ENCODE measurements at places on chromosomes 4 and X.

DNA sequence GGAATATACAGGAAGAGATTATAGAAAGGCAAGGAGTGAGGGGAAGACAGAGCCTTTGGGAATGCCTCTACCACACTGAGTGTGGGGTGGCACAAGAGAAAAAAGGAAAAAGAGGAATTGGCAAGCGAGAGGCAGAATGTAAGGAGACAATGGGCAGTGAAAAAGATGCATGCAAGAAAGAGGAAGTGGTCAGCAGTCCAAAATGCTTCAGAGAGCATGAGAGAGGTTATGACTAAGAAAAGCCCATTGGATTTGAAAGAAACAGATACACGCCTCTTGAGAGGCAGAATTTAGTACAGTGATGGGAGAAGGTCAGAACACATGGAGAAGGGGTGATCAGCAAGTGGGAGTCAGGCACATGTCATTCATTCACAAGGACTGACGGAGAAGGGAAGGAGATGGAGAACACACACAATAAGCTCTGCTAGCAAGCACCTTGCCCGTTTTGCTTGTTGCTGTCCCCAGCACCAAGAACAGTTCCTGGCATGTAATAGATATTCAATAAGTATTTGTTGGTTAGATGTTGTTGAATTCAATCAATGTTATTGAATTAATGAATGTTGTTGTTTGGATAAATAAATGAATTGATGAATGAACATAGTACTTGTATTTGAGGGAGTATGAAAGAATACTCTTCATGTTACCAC is 6.3 kb downstream of the DCHS2 start:
- DNase-seq = no peak

DNA sequence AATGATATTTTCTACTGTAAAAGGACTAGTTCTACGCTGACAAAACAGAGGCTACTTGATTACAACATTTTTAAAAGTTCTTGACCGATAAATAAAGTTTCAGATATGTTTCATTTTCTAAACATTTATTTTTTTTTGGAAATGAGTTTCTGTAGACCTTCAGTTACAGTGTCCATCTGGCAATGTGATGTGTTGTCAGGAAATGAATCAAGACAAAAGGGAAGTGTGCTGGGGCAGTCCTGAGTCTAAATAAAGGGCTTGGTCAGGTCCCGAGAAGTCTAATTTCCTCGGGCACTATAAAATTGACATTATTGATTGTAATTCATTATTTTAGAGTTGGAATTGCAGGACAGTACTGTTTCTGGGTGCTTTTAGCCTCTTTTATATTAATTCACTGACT is 57.0 kb upstream of the FTHL17 start:
- DNase-seq = no peak

- DNase-seq = no peak
Observed at GRCh38 chrX:110569506-110569905, 210.9 kb downstream of the RTL9 start.

DNA sequence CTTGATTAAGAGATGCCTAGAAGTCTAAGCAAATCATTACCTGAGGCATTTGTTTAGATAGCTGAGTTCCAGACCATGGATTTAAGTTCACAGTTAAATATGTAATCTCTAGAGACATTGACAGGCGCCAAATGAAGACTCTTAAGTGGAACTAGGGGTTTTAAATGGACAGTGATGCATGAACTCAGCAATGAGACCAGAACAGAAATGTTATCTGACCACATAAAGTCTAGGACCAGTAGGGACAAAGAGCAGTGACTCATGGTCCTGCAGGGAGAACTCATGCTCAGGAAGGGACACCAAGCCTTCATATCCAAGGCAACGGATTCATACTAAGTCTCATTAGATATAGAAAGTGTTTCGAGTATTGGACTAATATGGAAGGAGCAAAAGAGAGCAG is 152.3 kb downstream of the PPARGC1A start:
- DNase-seq = no peak

DNA sequence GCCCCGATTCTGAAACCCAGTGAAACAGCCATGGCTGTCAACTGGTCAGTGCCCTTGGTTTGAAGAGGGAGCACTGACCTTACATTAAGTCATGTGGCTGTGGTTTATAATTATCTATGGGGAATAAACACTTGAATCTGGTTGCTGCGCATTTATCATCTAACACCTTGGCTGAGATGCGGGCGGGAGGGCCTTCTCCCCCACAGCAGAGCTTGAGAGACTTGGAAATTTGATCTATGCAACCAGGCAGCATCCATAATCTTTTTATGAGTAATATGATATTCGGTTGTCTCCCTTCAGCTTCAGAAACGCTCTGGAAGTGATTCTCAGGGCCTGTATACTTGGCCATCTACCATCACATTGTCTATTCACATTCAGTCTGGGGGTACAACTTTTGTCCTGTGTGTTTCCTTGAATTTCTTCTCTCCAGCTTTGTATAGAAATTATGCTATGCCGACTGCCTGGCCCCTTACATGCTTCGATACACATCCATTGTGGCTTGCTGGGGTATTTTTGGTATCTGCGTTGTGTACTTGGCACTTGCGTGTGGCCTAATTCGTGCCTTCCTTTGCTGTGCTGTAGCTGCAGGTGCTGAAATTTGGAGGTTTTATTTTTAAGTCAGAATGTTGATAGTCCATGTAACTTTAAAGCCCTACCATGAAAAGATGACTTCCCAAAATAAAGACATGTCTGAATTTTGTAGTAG is 321.6 kb downstream of the ARHGAP10 start:
- DNase-seq = no peak

GRCh38 chrX:122934131-122934530 is 249.9 kb upstream of the GRIA3 start:
- no peak for DNase-seq

GRCh38 chrX:72540318-72540717 is 32.3 kb downstream of the HDAC8 start:
- DNase-seq = no peak

All from activated CD4-positive, alpha-beta T cell treated with anti-CD3 and anti-CD28 coated beads, Interleukin-2, amount 50 U/mL, for 4 hours (primary cell).